Hematopoietic multipotent progenitor cell treated with erythropoietin and hydrocortisone succinate and interleukin-3 and kit ligand, for 6 days (in vitro differentiated cells): ENCODE measurements at places on chromosomes 6 and 20.

DNA sequence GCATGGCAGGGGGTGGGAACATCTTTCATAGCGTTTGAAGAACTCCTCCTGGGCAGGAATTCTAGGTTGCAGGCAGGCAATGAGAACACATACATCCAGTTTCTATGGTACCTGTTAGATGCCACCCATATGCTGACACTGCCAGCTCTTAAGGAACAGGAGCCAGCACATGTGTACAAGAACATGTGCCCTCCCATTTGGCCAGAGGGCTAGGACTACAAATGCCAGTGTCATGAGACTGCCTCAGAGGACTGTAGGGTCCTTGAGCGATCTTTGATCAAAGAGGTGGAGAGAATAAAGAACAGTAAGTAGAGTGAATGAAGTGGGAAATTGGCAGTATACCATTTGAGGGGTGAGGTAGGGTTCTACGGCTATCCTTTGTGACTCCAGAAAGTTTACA is 45.8 kb downstream of the GCLC start:
- no peak for DNase-seq

DNA sequence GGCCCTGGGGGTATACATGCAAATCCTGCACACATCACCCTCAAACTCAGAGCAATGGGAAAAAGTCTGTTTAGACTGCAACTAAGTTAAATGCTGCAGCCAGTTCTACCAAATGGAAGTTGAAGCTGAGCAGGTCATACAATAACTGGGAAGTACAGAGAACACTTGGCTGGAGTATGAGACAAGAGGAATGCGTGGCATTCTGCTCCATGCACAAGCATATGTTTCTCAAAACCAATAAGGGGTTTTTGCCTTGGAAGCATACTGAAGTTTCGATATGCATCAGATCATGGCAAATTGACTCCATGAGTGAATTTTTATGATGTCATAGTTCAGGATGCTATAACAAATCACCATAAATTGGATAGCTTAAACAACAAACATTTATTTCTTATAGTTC is 193.8 kb downstream of the COL12A1 start:
- no peak for DNase-seq

- no peak for DNase-seq
Observed at GRCh38 chr20:51001430-51002265, 21.3 kb downstream of the KCNG1 start.

DNA sequence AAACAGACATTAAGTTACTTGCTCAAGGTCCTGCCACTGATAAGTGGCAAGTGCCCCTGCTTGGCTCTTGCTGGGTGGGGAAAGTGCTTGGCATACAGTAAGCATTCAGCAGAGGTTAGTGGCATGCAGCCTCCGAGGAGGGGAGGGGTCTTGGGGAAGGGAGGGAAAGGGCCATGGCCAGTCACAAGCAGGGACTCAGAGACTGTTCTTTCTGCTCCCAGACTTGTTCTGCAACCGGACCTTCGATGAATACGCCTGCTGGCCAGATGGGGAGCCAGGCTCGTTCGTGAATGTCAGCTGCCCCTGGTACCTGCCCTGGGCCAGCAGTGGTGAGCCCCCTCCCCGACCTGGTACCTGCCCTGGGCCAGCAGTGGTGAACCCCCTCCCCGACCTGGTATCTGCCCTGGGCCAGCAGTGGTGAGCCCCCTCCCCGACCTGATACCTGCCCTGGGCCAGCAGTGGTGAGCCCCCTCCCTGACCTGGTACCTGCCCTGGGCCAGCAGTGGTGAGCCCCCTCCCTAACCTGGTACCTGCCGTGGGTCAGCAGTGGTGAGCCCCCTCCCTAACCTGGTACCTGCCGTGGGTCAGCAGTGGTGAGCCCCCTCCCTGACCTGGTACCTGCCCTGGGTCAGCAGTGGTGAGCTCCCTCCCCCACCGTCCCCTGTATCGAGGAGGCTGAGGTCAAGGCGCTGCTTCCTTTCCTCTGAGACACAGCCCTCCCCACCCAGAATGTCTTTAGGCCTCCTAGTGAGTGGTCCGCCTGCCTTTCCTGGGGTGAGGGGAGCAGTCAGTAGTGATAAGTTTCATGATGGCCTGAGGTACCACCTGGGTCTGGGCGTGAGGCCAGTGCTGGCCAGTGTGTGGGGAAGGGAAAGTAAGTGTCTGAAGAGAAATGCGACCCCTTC is 8.9 kb downstream of the GLP1R start:
- DNase-seq = no peak

GRCh38 chr6:159807150-159807858 is 7.2 kb downstream of the PNLDC1 start:
- no peak for DNase-seq

DNA sequence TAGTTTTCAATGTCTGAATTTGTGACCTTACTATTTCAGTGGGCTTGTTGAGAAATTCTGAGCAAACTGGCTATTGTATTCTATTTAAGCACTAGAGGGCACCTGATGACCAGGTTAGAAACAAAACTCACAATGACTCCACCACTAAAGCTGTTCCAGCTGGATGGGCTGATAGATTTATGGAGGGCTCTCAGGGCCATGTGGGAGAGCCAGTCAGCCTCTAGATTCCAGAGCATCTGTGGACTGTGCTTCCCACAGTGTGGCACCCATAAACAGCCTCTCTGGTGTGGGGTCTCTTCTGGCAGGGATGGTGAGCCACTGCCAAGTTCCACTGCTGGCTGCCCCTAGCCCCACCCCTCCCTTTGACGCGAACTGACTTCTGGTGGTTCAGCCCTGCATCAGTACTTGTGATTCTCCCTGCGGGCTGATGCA is 29.2 kb downstream of the C6orf58 start:
- peak; percentile 13 for DNase-seq

DNA sequence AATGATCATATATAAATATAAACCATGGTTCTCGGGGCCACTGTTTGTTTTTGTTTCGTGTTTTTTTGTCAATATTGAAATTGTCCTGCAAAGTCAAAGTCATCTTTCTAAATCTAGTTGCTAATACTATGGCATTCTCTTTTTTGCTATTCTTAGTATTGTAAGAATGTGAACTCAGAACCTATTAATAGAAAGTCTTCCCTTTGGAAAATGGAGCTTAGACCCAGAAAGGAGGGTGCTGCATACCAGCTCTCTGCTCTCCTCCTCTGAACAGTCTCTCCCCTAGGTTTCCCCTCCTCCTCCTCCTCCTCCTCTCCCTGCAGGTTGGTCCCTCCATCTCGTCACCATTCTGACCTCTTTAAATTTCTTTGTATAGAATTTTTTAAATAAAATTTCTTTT is 150.4 kb upstream of the CCN2 start:
- no peak for DNase-seq

DNA sequence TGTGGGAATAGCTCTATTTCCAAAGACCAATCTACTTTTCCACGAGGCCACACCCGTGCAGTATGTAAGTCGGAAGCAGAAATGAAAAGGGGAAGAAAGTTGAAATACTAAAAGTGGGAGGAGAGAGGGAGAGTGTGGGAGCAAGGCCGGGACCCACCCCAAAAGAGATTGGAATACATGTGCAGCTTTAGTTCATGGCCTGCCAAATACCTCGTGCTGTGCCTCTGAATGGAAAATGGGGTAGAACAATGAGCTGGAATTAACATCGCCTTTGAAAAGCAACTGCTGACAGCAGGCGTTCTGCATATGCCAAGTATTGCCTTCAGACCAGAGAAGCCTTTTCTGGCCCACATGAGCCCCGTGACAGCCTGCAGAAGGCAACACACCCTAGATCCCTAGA is 155.6 kb downstream of the CD83 start:
- DNase-seq = no peak

- DNase-seq = no peak
Observed at GRCh38 chr20:49644980-49645565, 68.6 kb downstream of the B4GALT5 start.

DNA sequence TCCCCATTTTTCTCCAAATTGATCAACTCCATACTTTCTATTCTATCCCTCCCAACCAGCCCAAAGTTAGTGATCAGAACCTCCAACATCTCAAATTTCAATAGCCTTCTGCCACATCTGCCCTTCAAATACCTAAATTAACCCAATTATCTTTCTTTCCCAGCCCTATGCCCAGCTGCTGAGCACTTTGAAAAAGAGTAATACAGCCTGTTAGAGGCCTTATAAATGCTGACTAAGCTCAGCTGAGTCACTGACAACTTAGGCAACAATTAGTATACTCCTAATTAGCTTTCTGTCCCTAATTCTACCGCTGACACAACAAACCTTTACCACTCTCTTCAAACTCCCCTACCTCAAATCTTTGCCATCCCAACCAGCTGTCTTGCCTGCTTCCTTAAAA is 23.5 kb downstream of the RUNX2 start:
- DNase-seq = no peak

DNA sequence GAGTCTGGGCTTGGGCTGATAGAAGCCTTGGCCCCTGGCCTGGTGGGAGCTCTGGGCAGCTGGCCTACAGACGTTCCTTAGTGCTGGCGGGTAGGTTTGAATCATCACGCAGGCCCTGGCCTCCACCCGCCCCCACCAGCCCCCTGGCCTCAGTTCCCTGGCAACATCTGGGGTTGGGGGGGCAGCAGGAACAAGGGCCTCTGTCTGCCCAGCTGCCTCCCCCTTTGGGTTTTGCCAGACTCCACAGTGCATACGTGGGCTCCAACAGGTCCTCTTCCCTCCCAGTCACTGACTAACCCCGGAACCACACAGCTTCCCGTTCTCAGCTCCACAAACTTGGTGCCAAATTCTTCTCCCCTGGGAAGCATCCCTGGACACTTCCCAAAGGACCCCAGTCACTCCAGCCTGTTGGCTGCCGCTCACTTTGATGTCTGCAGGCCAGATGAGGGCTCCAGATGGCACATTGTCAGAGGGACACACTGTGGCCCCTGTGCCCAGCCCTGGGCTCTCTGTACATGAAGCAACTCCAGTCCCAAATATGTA is 957 bp upstream of the VEGFA start:
- DNase-seq = no peak

- peak; percentile 64 for DNase-seq
Observed at GRCh38 chr6:106512048-106512967, 117.0 kb downstream of the RTN4IP1 start.

DNA sequence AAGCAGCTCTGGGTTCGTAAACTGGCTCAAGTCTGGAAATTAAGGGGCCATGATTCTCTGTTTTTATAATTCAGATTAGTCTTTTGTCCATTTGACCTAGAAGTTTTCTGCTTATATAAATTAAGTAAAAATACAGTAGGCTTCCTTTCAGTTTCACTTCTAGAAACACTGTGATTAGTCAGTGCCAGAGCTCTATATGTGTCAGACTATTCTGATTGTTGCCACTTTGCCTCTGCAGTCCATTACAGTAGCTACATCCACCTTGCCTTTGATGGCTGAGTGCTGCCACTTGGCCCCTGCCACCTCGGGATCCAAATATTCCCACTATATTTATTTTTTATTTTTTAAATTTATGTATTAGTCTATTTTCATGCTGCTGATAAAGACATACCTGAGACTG is 7.9 kb downstream of the ZC2HC1B start:
- DNase-seq = no peak
